CD4-positive, alpha-beta T cell treated with Interleukin-4 for 1 hour (primary cell): ENCODE measurements at places on chromosomes 3 and 15.
A peak's percentile ranks its signal among the peaks of the same experiment; 100 is the strongest.

GRCh38 chr3:158789592-158789991, 12.3 kb upstream of the MFSD1 start:
- no peak for DNase-seq

- DNase-seq, result no peak
Measured at GRCh38 chr15:65996901-65997300, 127.6 kb downstream of the RAB11A start.

GRCh38 chr3:37766797-37767776, 94.6 kb upstream of the CTDSPL start:
- no peak for DNase-seq

- no peak for DNase-seq
Measured at GRCh38 chr15:63655683-63656372, 58.6 kb downstream of the FBXL22 start.

- no peak for DNase-seq
Measured at GRCh38 chr15:54289590-54290136, 311.4 kb downstream of the UNC13C start.

DNA sequence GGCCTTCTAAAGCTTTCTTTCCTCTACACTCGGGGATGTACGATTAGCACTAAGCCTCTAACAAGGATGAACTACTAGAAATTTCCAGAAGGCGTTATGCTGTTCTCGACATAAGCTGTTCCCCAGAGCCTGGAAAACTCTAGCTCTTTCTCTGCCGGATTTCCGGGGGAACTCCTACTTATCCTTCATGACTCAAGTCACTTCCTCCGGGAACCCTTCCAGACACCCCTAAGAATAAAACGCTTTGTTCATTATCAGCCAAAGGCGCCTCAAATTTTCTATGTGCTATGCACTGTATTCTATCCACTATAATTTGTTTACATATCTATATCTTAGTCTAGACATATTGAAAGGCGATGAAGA, 455 bp upstream of the SNAP23 start:
- DNase-seq, result peak; percentile 43

DNA sequence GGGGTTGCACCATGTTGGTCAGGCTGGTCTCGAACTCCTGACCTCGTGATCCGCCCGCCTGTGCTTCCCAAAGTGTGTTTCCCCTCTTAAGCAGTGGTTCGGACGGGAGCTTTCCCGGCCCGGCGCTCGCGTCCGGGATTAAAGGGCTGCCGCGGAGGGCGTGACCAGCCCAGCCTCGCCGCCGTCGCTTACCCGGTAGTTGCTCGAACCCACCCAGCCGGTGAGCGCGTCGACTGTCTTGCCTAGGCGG, 513 bp downstream of the CLASP2 start:
- DNase-seq, result no peak

DNA sequence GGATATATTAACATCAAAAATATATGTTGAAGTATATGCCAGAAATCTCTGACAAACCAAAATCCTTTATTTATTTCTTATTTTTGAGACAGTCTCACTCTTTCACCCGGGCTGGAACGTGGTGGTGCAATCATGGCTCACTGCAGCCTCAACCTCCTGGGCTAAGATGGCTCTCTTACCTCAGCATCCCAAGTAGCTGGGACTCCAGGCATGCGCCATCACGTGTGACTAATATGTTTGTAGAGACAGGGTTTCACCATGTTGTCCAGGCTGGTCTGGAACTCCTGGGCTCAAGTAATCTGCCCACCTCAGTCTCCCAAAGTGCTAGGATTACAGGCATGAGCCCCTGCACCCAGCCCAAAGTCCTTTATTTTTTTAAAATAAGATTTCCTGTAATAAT, 11.9 kb downstream of the FAIM start:
- DNase-seq, result no peak

- no peak for DNase-seq
Measured at GRCh38 chr3:76824658-76825240, 215.2 kb upstream of the ROBO2 start.

DNA sequence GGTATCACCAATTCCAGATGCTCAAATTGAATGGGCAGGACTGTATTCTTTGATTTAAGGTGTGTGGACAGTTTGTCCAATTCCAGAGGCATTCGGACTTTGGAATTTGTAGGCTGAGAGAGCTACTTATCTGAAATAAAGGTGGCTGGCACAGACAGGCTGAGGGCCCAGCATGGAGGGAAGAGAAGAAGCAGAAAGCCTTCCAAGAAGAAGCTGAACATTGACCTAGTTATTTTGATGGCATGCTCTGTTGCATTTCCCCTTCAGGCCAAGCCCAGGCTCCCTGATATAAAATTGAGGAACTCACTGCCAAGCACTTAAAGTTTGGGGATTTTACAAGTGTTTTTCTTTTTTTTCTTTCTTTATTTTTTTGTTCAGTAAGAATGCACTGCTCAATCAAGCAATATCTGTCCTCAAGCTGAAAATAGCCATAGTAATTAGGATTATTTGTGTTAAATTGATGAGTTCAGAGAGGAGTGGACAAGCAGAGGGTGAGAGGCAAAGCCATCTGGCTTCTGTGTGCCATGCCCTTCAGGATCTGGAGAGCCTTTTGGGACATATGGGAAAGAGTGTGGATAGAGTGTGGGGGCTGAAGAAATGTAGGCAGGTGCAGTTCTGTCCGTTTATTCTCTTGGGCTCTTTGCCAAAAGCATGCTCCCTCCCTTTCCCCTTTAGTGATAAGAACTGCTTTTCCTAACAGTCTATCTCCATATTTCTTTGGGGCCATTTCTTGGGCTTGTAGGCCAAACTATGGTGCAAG, 148.9 kb downstream of the OXSM start:
- DNase-seq, result no peak

DNA sequence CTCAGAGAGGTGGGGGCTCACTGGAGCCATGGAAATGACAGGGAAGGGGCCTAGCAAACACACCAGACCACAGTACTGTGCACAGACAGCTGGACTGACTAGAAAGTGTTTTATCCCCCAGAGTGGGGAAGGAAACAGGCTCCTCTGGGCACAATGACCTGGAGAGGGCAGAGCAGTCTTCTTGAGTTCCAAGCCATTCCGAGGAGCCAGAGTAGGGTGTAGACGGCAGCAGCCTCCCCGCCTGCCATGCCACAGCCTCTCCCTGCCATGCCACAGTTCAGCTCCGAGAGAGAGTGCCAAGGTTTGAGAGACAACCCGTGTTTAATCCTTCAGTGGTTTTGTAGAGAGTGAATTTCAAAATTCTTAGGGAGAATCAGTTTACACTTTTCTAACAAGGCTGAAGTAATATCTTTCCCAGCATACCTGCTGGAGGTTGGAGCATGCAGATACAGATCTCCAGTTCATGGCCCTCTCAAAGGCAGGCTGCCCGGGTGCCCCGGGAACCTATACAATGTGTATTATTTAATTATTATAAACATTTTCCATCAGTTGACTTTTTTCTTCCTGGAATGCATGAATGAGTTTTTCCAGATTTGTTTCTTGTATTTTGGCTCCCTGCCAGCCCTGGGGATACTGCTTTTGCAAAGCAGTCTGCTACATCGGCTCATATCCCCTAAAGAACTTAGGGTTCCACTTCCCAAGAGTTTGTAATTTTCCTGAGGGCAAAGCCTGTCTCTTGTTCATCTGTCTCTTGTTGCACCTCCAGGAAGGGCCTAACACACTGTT, 3.2 kb downstream of the PODXL2 start:
- no peak for DNase-seq

DNA sequence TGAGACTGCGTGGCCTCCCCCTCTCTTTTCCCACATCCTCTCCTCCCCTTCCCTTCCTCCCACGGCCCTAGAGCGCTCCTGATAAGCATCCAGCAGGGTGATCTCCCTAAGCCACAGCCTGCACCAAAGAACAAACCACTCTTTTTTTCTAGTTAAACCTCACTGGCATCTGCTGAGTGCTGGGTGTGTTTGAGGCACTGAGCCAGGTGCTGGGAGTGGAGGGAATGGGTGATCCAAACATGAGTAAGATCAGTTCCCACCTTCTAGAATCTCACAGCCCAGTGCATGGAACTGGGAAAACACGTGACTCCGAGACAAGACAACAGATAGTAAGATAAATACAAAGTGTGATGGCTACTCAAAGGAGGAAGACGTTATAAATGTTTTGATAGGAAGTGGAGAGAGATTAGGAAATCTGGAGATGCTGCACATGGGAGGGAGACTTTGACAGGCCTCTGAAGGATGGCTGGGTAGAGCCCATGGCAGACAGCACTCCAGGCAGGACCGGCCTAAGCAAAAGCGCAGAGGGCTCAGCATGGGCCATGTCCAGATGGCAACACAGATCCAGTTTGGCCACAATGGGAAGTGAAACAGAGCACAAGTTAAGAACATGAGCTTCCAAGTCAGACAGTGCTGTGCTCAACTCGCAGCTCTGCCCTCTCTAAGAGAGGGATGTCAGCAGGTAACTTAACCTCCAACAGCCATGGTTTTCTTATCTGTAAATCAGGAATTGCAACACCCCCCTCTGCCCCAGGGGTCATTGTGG, 55.6 kb downstream of the CCR3 start:
- no peak for DNase-seq

DNA sequence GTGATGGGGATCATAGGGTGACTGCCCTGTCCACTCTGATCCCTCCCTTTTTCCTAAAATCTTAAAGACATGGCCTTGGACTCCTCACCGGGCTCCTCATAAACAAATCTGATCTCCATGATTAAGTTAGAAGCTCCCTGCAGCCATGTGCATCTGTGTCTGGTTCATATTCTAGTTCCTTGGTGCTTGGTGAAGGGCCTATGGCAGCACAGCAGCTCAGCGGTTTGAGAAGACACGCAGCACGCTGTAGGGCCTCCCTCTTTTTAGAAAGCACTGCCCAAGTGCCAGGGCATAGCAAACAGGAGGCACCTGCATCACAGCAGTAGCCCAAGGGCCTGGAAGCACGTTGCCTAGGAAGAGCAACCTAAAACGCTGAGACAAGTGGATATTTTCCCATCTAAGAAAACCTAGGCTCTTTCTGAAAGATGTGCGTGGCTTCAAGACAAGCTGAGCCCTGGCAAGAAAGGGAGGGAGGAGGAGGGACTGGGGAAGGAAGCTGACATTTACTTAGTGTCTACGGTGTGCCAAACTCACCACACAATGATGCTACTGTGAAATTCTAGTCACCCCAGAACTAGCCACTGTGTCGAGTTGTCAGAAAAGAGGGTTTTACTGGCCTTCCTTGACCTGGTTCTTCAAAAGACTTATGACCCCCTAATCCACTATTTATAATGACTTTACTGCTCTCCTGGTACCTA, 14.9 kb upstream of the ULK3 start:
- no peak for DNase-seq

DNA sequence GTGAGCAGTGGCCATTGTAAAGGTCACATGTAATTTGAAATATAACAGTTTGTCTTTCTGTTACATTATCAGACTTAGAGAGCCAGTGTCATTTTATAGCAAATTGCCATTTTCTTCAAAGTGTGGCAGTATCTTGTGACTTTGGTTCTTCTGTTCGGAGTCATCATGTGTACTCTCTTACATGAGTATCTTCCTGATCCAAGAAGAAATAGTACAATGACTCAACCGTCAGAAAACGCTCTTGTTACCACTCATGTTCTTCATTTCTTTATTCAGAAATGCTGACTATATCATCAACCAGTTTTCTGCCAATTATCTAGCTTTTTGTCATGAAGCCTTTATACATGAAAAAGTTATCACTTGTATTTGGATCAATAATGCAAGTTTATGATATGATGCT, 93.6 kb upstream of the CGNL1 start:
- DNase-seq, result no peak

GRCh38 chr15:45469441-45469840, 53.1 kb downstream of the SLC30A4 start:
- DNase-seq, result no peak

GRCh38 chr3:47799733-47800132, 3.2 kb upstream of the DHX30 start:
- DNase-seq, result no peak

DNA sequence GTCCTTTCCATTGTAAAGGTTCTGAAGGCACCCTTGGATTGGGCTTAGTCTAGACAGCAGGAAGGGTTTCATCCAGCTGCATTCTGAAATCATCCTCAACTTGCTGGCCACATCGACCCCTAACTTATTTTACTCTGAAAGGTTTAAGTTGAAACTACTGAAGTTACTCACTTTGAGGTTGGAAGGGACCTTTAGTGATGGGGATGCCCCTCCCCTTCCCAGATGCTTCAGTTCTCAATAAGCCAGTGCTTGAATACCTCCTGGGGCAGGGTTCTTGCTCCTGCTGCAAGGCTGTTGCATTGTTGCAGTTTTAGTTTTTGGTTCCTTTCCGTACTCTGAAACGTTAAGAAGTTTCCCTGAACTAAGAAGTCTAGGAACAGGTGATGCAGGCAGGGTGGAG, 26.4 kb downstream of the FGD5 start:
- DNase-seq, result no peak

GRCh38 chr3:139756529-139757103, 78.8 kb upstream of the NMNAT3 start:
- no peak for DNase-seq

DNA sequence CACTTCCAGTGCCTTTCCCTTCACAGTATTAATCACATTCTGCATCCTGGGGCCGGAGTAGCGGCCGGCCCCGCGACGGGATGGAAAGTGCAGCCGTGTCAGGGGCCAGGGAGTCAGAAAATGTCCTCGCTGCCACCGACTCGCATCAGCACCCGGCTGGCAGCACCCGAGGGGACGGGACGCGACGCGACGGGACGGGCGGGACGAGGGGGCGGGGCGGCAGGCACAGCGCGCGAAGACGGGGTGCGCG, 353 bp downstream of the ATG3 start:
- no peak for DNase-seq

DNA sequence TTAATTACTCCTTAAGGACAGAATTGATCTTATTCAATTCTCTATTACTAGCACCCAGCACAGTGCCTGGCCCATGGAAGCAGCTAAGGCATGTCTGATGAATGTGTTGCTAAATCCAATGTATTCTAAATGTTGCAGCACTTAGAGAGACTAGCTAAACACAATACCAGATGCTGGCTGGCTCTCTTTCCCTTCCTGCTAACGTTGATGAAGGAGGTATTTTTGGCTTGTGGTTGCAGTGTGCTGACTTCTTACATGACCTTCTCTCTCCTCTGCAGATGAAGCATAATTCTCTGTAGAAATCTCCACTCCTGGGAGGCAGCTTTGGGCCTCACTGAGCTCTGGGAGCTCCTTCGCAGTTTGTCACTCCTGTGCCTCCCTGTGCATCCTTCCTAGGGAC, 183.6 kb downstream of the PEX5L start:
- no peak for DNase-seq

DNA sequence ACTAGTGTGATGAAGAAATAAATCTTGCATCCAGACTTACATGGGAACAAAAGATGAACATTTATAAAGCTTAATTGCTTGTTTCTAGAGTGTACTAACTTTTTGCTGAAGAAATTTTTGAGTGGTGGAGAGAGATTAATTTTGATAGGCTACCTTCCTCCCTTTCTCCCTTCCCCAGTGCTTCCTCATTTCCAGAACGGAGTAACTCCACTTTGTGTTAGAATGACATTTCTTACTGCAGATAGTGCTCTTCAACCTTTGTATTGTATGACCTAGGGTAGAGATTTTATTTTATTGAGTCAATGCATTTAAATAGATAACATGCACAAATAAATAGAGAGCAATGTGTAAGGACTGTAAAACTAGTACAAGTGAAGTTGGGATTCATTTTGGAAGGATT, 1.9 kb downstream of the ATP1B3 start:
- DNase-seq, result no peak
